Fibroblast of skin of back (primary cell): ENCODE measurements at places on chromosomes 6 and 20.

GRCh38 chr6:43421831-43422230, 5.5 kb upstream of the ABCC10 start:
- DNase-seq, result no peak

DNA sequence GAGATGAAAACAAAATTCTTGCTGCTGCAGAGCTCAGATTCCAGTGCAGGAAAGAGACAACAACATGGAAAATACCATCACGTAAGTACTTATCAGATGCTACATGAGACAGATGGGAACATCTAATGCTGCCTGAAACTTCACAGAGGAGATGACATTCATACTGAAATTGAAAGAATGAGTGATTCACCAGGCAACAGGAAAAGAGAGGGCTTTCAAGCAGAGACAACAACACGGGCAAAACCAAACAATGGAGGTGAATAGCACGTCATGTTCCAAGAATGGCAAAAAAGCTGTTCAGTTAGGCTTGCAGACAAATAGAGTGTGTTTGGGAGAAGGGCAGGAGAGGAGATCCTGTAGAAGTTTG, 39.3 kb downstream of the GTF2H5 start:
- DNase-seq, result peak; percentile 81

GRCh38 chr20:48403167-48403761, 424.5 kb downstream of the PREX1 start:
- DNase-seq, result no peak

GRCh38 chr6:42661540-42662153, 60.8 kb downstream of the PRPH2 start:
- peak; percentile 66 for DNase-seq

DNA sequence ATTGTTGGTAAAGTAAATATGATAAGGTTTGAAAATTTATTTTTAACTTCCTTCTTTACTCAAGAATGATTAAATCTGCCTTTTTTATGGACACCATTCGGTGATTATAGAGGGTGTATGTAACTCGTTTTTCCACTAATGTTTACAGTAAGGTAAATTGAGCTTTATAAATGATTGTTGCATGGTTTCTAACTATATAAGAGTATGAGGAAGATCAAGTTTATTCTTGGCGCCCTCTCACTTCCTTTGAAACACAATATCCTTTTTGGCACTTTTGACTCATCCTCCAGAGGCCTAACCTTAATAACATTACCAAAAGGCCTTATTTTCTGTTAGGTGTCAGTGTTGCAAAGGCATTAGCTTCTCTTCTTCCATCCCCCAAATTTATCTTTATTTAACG, 41.8 kb upstream of the MTRF1L start:
- DNase-seq, result no peak

- no peak for DNase-seq
Measured at GRCh38 chr6:167567142-167568033, 242.5 kb downstream of the TTLL2 start.

DNA sequence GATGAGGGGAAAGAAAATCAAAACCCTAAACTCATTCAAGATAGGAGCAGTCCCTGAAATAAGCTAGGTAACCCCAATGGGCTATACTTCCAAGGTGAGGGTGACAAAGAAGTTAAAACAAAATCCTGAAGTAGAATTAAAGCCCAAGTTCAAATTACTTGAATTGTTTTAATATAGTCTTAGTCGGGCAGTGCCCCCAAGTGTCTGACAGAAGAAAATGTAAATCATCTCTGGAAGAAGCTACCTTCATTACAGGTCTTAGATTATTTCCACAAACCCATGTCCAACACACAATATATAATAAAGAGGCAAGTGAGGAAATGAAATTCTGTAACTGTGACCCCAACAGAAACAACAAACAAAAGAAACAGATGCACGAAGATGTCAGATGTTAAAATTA, 36.8 kb upstream of the L3MBTL3 start:
- DNase-seq, result no peak

GRCh38 chr6:21441386-21441785, 152.2 kb upstream of the SOX4 start:
- peak; percentile 20 for DNase-seq

GRCh38 chr20:62628691-62629090, 13.6 kb upstream of the SLCO4A1 start:
- no peak for DNase-seq

DNA sequence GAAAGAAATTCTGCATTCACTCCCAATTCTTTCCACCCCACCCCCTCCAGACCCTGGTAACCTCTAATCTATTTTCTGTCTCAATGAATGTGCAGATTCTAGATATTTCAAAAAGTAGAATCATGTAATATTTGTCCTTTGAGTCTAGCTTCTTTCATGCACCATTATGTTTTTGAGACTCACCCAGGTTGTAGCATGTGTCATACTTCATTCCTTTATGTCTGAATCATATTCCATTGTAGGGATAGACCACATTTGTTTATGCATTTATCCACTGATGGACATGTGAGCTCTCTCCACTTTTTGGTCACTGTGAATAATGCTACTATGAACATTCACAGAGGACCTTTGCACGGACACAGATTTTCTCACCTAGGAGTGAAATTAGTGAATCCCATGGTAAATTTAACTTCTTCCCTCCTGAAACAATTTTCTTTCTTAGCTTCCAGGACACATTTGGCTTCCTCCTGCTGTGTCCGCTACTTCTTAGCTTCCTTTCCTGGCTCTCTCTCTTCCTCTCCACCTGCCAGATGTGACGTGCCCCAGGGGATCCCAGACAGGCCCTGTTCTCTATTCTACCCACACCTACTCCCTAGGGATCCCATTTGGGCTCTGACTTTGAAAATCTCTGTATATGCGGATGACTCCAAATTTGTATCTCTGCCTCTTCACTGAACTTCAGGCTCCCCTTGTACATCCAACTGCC, 24.1 kb upstream of the ARFGEF2 start:
- DNase-seq, result peak; percentile 92

GRCh38 chr6:4760773-4761172, 15.4 kb upstream of the CDYL start:
- DNase-seq, result no peak
